ENCODE measurements at places on chromosomes 3 and 15. TPM values are rescaled to one million over a fixed set of nuclear protein-coding genes. Genes with fewer than 3 reads are reported as not detected.
A peak's percentile ranks its signal among the peaks of the same experiment; 100 is the strongest.

DNA sequence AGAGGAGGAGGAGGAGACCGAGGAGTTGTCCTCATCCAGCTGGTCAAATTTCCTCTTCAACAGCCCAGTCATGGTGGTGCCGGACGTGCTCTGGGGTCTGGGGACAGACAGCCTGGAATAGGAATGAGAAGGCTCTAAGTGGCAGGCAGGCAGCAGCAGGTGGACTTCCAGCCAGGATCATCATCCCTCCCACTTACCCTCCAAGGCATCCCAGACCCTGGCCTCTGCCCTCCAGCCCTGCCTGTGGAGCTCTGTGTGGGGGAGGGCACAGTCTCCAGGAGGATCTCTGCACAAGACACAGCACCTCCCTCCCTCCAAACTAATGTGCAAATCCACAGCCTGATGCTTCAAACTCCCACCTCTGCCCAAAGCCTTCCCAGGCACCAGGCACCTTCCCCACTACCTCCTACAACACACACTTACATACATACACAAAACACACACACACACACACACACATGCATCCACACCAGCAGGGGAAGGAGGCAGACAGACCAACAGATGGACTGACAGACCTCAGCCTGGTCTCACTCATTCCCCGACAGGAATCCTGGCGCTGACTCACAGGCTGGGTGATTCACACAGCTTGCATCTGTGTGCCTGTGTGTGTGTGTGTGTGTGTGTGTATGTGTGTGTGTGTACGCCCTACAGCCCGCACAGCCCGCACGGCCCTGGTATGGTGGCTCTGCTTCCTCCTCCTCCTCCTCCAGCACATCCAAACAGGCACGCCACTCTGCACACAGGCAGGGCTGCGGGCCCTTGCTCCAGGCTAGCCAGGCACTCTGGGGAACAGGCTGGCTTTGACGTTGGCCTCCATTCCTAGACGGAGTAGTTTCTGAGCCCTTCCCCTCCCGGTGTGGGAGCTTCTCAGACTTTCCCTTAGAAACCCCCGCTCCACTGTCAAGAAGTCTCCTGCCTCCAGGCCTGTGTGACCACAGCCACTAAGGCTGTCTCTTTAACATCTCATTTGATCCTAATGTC is 6.5 kb downstream of the CSRNP1 start:
- no peak overlapping the region for H3K4me3 ChIP-seq
- no peaks in the 10 kb centered on the region for H3K36me3 ChIP-seq
- DNase-seq, result peak; percentile 76
- no peaks in the 10 kb centered on the region for H3K27me3 ChIP-seq
- H3K4me1 ChIP-seq, result peaks cover 29% of the 10 kb centered on the region
- peak overlapping the region; percentile 96 for H3K27ac ChIP-seq

ACAN gene
- not detected for total RNA-seq

DNA sequence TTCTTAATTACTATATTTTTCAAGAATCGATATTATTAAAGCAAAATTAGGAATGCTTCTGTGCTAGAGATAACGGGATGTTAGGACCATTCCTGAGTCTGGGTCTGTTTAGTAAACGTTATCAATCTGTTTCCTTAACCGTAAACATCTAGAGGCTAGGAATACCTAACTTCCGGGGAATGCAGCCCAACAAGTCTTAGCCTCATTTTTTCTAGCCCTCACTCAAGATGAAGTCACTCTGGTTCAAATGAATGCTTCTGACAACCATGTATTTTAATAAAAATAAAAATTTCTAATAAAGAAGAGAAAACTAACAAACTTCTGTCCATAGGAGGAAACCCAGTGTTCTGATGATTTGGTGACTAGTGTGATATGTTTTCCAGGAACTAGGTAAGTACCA is 11.1 kb upstream of the SELENOK start:
- H3K27ac ChIP-seq, result no peak overlapping the region
- no peak for DNase-seq
- no peaks in the 10 kb centered on the region for H3K36me3 ChIP-seq
- no peak overlapping the region for H3K4me3 ChIP-seq

IMPG2 gene
- 0.70 TPM for total RNA-seq

- no peaks in the 10 kb centered on the region for H3K4me1 ChIP-seq
- no peak overlapping the region for H3K4me3 ChIP-seq
- H3K36me3 ChIP-seq, result no peaks in the 10 kb centered on the region
- no peak overlapping the region for H3K27ac ChIP-seq
- no peak for DNase-seq
- H3K27me3 ChIP-seq, result no peaks in the 10 kb centered on the region
Observed at GRCh38 chr3:108833611-108834010, 11.0 kb downstream of the TRAT1 start.

DNA sequence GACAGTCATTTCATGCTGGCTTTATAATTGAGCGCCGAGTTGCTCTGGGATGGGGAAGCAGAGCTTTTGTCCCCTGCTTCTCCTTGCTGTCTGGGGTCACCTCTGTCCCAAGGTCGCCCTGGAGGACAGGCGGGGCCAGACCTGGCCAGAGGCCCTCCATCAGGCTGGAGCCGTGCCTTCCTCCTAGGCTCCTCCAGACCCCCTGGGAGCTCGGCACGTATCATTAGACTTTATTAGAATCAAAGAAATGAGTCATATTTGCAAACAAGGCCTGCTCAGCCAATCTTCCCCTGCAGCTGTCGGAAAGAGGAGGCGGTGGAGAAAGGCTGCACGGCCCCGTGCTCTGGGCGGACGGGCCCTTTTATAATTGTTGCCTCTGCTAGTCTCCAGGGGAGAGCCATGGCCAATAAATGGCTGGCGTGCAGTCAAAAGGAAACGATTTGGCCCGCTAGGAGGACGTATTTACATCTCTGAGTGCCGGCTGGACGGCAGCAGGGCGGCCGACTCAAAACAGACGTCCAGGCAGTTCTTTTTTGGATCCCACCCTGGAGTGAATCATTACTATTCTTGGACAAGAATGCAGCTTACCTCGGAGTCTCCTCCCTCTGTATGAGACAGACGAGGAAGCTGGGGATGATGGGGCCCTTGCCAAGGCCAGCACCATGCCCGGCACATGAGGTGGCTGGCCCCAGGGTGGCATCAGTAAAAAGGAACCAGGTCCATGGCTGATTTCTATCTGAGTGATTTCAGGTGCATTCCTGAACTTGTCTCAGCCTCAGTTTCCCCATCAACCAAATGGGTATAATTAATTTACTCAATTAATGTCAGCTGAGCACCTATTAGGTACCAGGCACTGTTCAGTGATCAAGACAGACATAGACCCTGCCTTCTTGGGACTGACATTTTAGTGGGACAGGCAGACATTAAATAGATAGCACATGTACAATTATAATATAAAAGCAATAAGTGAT is 50.6 kb downstream of the SLC6A6 start:
- H3K27ac ChIP-seq, result peak overlapping the region; percentile 78
- H3K27me3 ChIP-seq, result no peaks in the 10 kb centered on the region
- peaks cover 13% of the 10 kb centered on the region for H3K4me1 ChIP-seq
- peak; percentile 96 for DNase-seq

GRCh38 chr3:155496206-155496605 is 202.7 kb upstream of the STRIT1 start:
- H3K27ac ChIP-seq, result no peak overlapping the region
- no peak for DNase-seq
- no peaks in the 10 kb centered on the region for H3K27me3 ChIP-seq
- H3K4me3 ChIP-seq, result no peak overlapping the region
- H3K36me3 ChIP-seq, result no peaks in the 10 kb centered on the region
- H3K4me1 ChIP-seq, result no peaks in the 10 kb centered on the region

GRCh38 chr3:188956839-188957489 is 214.8 kb upstream of the TPRG1 start:
- no peaks in the 10 kb centered on the region for H3K27me3 ChIP-seq
- H3K4me1 ChIP-seq, result no peaks in the 10 kb centered on the region
- no peaks in the 10 kb centered on the region for H3K36me3 ChIP-seq
- H3K27ac ChIP-seq, result peak overlapping the region; percentile 44
- DNase-seq, result peak; percentile 62

HPS3 gene
- 26.6 TPM for total RNA-seq

- DNase-seq, result no peak
- no peaks in the 10 kb centered on the region for H3K36me3 ChIP-seq
- H3K27me3 ChIP-seq, result peaks cover 10% of the 10 kb centered on the region
- no peak overlapping the region for H3K4me3 ChIP-seq
Observed at GRCh38 chr15:82681371-82681770, 28.3 kb downstream of the AP3B2 start.

CCDC13 gene
- not detected for total RNA-seq

MUC4 gene
- 1.0 TPM for total RNA-seq

- H3K36me3 ChIP-seq, result no peaks in the 10 kb centered on the region
- no peak for DNase-seq
- no peaks in the 10 kb centered on the region for H3K4me1 ChIP-seq
- no peak overlapping the region for H3K27ac ChIP-seq
Observed at GRCh38 chr3:89436846-89437245, 329.4 kb downstream of the EPHA3 start.

DNA sequence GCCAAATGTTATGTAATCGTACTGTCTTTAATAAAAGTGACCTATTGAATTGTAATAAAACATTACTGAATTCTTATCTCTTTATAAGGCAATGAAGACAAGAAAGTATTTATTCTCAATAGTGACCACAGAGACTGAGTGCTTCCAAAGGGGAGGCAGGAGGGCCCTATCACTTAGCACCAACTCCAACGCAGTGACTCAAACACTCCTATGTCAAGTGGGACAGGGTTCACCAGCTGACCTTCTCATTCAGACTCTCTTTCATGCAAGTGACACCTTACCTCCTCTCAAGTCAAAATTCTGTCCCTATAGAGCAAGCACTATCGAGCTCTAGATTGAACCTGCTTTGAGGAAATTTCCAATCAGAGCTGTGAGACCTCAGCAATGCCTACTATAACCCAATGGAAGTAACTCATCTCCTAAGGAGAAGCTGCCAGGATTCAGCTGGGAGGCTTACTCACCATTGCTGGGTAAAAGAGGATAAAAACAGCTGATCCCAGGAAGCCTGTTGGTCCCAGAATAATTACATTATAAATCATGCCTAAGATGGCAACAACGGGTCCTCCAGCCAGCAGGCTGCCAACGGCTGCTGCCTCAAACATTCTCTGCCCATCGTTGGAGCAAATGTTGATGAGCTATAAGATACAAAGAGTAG is 35.6 kb downstream of the ABCC5 start:
- no peak overlapping the region for H3K4me3 ChIP-seq
- no peaks in the 10 kb centered on the region for H3K4me1 ChIP-seq
- DNase-seq, result no peak
- no peaks in the 10 kb centered on the region for H3K36me3 ChIP-seq

- H3K4me3 ChIP-seq, result no peak overlapping the region
- DNase-seq, result no peak
- no peaks in the 10 kb centered on the region for H3K27me3 ChIP-seq
- no peak overlapping the region for H3K27ac ChIP-seq
Observed at GRCh38 chr15:74185710-74186348, 12.3 kb downstream of the ISLR start.

DNA sequence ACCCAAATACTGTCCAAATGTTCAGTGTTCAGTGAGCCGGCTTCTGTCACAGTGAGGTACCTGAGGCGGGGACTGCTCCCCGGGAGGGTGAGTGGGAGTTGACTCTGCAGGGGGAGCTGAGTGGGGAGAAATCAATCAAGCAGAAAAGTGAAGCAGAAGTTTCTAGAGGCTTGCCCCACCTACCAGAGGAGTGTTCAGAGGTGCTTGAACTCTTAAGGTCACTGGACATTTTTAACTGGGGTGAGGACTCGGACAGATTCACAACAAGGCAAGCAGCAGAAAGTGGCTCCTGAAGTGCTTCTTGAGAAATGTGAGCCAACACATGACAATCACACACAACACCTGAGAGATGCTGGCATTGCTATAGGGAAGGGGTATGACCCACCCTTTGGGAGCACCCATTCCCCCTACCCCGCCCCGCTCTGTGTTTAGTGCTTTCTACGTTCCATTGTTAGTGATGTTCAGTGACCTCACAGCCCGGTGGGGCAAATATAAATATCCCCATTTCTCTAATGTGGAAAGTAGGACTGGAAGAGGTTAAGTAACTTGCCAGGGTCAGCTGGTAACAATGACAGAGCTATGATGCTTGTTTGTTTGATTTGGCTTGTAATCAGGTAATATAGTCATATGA is 48.6 kb upstream of the AKAP13 start:
- no peaks in the 10 kb centered on the region for H3K27me3 ChIP-seq
- DNase-seq, result no peak

DNA sequence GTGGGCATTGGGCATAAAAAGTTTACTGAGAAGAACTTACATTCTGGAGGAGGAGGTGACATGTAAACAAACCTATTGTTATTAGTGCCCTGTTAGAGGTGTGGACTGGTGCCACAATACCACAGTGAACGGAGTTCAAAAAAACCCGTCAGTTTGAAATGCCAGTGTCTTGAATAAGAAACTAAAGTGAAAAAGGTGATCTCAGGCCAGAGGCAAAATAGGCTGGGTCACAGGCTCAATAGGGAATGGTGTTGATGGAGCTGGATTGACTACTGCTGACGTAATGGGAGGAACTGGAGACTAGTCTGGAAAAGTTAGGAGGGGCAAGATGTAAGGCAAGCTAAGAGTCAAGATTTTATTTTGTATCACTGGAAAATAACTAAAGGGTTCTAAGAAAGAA is 1.6 kb upstream of the DCBLD2 start:
- H3K27ac ChIP-seq, result no peak overlapping the region
- no peaks in the 10 kb centered on the region for H3K27me3 ChIP-seq
- H3K4me1 ChIP-seq, result no peaks in the 10 kb centered on the region
- H3K36me3 ChIP-seq, result no peaks in the 10 kb centered on the region

GRCh38 chr3:124916837-124917409 is 17.6 kb downstream of the MUC13 start:
- H3K27ac ChIP-seq, result no peak overlapping the region
- no peak for DNase-seq
- H3K36me3 ChIP-seq, result no peaks in the 10 kb centered on the region
- no peak overlapping the region for H3K4me3 ChIP-seq

DNA sequence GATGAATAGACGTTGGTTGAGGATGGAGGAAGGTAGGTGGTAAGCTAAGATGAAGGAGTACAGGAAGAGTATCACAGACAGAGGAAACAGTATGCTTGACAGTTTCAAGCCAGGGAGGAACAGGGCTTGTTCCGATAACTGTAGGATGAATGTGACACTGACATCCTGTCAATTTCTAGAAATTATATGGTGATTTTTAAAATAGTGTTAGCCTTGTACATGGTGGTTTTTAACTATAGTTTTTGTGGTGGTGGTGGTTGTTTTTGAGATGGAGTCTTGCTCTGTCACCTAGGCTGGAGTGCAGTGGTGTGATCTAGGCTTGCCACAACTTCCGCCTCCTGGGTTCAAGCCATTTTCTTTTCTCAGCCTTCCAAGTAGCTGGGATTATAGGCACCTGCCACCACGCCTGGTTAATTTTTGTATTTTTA is 92.8 kb downstream of the FNDC3B start:
- no peaks in the 10 kb centered on the region for H3K36me3 ChIP-seq
- no peak overlapping the region for H3K4me3 ChIP-seq
- peak overlapping the region; percentile 86 for H3K27ac ChIP-seq
- no peaks in the 10 kb centered on the region for H3K27me3 ChIP-seq
- peaks cover 17% of the 10 kb centered on the region for H3K4me1 ChIP-seq
- DNase-seq, result no peak
